ENCODE measurements at places on chromosomes 2 and 18.

- DNase-seq = no peak
Observed at GRCh38 chr2:146669735-146670134, 1175.1 kb upstream of the ACVR2A start.

- DNase-seq = peak; percentile 60
Observed at GRCh38 chr2:37654932-37655841, 16.3 kb downstream of the CDC42EP3 start.

GRCh38 chr2:66441581-66442320, 6.8 kb downstream of the MEIS1 start:
- DNase-seq = no peak

DNA sequence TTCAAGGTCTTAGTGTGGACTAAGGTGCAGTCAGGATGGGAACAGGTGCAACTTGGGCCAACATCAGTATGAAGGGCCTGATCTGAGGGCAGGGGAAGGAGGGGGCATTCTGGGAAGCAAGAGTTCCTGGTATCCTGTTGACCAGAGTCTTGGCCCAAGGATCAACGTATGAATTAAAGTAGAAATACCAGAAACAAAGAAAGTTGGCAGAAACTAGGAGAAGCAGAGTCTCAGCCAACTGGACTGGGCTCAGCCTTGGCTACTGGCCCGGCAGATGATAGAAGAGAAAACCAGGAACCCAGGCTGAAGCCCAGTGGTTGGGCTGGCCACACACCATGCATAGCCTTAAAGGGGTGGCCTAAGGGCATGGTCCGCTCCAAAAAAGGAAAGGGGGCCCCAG, 2.3 kb downstream of the CETN1 start:
- DNase-seq = no peak

DNA sequence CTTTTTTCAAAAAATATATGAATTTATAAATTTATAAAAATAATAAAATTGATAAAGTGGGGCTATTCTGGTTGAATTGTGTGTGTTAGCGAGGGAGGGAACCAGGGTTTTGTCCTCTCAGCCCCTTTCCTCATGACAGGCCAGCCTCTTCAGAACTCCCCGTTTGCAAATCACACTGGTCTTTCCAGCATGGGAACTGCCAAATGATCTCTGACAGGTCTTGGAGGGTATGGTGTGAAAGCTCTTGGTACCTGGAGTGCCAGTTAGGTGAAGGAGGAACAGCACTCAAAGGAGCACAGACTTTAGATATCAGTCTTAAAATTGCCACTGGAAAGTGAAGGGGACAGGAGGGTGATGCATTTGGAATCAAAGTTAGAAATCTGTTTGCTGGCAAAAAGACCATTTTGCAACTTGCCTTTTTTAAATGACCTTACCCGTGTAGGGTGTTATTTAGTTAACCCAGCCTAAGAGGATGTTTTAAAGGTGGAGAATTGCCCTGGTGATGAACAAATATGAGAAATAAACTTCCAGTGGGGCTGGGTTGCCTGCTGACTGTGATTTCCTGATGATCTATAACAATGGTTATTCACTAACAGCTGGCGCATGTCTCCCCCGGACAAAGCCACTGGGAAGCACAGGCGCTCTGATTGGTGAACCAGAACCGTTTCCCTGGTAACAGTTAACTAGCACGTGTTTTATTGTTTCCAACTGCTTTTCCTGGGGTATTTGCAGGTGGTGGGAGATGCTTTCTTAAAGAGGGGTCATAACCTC, 85.3 kb upstream of the EFEMP1 start:
- DNase-seq = no peak

DNA sequence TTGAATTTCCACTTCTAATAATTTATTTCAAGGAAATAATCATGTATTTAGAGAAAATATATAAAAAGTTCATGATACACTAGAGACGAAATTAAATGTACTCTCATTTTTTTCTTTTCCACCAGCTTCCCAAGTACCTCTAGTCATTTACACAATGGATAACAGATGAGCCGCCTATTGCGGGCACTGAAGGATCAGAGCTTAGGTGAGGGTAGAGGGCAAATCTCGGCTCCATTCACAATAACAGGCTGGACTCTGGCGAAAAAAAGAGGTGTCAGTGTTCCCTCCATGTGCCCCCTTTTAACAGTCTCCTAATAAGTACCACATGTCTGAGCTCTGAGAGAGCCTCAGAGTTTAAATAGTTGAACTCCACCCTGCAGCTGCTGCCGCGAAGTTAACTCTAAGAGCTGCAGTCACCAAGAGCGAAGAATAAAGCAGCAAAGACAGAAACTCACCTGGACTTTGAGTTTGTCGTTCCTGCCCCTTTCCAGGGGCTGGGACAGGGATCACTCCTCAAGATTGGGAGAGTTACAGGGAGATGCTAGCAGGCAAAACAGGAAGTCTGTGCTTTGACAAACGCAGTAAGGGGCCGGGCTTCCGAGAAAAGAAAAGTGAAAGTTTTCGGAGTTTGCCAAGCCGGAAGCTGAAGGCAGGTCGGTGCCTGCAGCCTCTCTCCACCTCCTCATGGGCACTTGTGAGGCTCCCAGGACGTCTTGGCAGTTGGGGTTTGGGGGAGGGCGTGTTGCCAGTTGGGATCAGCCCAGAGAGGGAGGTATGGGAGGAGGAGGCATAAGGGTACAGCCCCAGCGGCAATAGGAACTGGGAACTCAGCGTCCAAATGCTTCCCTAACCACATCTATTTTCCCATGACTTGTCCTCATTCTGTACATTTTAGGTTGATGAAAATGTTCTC, at the start of gene SP110:
SP110 (minus strand) TSS at position 566 of the 913 bp plus-strand sequence. CDS start 3,057 bp downstream, outside the sequence.
- DNase-seq = peak; percentile 96

GRCh38 chr2:169771612-169772011, 27.1 kb upstream of the SSB start:
- DNase-seq = no peak

GRCh38 chr18:50666536-50666935, 106.6 kb downstream of the MAPK4 start:
- no peak for DNase-seq

DNA sequence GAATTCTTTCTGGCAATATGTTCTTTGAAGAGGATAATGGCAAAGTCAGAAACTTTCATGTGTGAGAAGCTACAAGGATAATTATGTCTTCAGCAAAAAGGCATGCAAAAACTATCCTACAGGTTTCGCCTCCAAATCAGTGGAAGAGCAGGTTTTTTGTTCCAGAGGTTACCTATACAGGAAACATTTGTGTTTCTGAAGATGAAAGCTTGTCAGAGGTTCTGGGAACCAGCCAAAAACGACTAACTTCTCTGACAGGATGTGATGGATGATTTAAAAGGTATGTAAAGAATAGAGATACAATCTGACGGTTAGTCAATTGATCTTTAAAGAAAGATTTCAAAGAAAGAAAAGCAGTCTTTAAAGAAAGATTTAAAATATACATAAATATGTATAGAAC, 37.6 kb downstream of the RND3 start:
- DNase-seq = no peak

GRCh38 chr18:8176554-8176953, 432.7 kb upstream of the RAB12 start:
- no peak for DNase-seq

DNA sequence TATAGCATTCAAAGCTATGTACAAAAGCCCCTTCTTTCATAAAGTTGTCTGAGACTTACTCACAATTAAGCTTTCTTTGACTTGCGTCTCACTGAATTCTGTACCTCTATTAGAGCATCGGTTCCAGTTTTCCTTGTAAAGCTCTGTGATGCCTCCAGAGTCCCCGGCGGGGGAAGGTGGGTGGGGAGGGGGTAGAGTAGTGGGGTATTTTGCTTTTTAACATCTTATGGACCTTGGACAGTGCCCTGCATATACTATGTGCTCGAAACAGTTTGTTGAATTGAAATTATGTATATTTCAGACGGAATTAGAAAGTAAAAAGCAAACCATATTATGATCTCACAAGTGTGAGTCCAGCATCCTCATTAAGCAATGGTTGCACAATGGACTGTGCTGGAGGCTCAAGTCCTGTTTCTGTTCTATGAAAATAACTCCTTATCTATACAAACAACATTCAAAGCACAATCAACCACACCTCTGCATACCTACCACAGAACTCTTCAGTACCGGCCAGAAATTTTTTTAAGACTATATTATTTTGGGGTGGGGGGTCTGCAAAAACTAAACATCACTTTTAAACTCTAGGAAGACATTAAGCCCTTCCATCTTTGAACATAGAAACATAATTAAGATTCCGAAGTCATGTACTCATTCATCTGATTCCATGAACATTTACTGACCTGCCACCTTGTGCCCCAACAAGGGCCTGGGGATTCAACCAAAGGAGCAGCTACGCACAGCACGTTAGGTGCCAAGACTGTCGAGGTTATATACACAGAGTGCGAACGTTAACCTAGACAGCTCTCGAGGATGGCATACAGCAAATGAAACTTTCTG, 908 bp downstream of the STAT1 start:
- peak; percentile 56 for DNase-seq

DNA sequence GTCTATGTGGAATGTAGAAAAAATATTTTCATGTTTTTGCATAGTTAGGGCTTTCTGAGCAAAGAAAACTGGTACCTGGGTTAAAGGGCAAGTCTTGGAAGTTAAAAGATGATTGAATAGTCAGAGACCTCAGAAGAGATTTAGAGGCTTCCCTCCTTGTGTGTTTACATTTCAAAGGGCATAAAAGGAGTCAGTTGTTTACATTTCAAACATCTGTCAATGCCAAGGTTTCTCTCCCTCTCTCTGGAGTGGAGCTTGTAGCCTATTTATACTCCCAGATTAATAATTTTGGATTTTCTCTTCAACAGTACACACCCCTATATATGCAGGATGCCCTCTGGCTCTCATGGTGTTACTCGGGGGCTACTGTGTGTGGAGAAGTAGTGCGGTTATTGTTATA, 8.6 kb downstream of the M1AP start:
- DNase-seq = no peak

DNA sequence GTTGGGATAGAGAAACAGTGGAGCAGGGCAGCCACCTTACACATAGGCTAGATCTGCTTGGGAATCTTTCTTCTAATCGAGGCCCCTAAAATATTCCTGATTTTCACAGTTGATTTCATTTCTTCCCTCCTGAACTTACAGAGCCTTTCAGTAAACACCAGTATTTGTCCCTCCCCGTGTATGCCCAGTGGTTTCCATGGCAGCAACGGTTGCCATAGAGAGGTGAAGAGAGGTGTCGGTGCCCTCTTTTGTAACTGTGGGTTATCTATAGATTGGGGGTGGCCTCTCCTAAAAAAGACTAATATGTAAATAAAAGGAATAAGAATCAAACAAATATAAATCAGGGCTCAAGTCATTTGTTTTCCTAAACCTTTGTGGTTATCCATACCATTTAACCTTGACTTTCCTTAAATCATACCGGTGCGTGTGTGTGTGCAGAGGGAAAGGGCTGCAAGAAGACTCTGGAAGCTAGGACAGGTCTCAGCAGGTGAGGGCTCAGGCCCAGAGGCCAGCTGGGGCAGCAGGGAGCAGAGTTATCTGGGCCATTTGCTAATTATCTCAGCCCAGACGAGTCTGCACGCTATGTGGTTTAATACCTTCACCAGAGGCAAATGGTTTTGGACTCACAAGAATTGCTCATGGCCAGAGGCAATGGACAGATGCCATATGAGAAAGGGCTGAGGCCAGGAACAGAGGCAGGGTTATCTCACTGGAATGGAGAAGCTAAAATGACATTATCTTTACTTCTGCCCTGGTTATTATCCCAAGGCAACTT, 35.5 kb downstream of the LIPG start:
- DNase-seq = no peak

GRCh38 chr2:33216508-33217182, 259.8 kb upstream of the RASGRP3 start:
- DNase-seq = no peak

GRCh38 chr2:147543056-147543455, 301.8 kb upstream of the ACVR2A start:
- DNase-seq = no peak

DNA sequence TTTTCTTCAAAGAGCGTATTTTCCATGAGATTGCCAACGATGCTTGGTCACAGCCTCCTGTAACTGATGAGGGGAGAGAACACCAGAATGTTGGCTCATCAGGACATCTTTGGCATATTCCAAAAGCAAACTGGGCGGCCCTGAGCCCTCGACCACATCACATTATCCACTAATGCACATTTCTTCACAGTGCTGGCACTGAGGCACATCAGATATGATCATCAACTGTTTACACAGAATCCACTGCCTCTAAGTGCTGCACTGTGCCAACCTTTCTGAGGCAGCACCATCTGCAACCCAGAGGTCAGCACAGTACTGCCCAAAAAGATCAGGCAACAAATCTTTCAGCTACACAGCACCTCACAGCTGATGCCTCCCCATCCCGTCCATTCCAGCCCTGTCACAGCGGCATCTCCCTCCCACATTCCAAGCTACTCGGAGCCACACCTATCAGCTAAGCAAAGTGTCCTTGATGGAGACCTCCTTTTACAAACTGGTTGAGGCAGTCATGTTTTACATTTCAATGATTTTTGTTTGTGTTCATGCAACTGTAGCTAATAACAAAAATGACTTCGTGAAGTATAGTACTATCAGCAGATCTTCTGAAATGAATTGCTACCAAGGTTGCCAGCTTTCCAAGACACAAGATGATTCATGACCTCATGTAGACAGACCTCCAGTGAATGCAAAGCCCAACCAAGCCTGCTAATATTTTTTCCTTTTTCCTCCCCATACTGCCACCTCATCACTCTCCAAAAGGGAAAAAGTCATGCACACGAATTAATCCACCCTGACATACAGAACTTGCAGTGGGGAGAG, 32.3 kb downstream of the MYO5B start:
- DNase-seq = no peak

GRCh38 chr2:104077573-104077972, 776.3 kb upstream of the POU3F3 start:
- DNase-seq = no peak

- DNase-seq = no peak
Observed at GRCh38 chr2:107428781-107429180, 397.9 kb upstream of the RGPD4 start.

DNA sequence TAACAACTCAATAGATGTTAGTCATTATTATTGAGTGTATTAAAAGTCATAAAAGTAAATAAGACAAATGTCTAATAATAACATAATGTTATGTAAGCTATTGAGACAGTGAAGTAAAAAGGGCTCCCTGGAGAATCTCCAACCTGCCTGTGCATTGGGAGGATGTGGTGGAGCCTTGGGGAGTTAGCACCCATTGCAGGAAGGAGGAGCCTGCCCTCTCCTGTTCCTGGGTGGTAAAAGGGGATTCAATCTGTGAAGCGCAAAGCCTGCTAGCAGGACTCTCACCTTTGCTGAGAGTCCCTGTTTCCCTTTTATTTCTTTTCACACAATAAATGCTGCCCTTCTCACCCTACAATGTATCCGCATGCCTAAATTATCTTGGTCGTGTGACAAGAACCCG, 206.1 kb downstream of the RAB3GAP1 start:
- no peak for DNase-seq

- no peak for DNase-seq
Observed at GRCh38 chr18:49585781-49586663, 24.2 kb downstream of the LIPG start.
